ENCODE measurements at places on chromosomes 13 and 19. TPM values are rescaled to one million over a fixed set of nuclear protein-coding genes. Genes with fewer than 3 reads are reported as not detected.

ZNF71 gene
- total RNA-seq: 5.9 TPM

BRSK1 gene
- 0.59 TPM for total RNA-seq

ACP7 gene
- total RNA-seq: 0.98 TPM

PSMD8 gene
- total RNA-seq: 400 TPM

ZNF93 gene
- 3.9 TPM for total RNA-seq

AP3D1 gene
- 169 TPM for total RNA-seq

ZNF8 gene
- total RNA-seq: 6.2 TPM

LACC1 gene
- total RNA-seq: 13.2 TPM

DCT gene
- not detected for total RNA-seq

OR7C1 gene
- total RNA-seq: not detected

SLC27A5 gene
- total RNA-seq: 5.1 TPM

ARRDC2 gene
- total RNA-seq: 7.3 TPM

IGSF23 gene
- not detected for total RNA-seq

CD22 gene
- total RNA-seq: 1.4 TPM

CABP5 gene
- total RNA-seq: not detected

PDE4A gene
- total RNA-seq: 6.1 TPM

ZNF791 gene
- total RNA-seq: 10.3 TPM

KLK7 gene
- not detected for total RNA-seq

BEST2 gene
- total RNA-seq: not detected

C2CD4C gene
- total RNA-seq: 0.20 TPM

ELSPBP1 gene
- not detected for total RNA-seq

PNMA8A gene
- total RNA-seq: 5.1 TPM

CEACAM7 gene
- not detected for total RNA-seq

KLK4 gene
- not detected for total RNA-seq

EFNA2 gene
- not detected for total RNA-seq

ZNF221 gene
- total RNA-seq: 6.1 TPM

KASH5 gene
- not detected for total RNA-seq

ZSCAN4 gene
- total RNA-seq: not detected

TMC4 gene
- not detected for total RNA-seq

ZNF14 gene
- 3.3 TPM for total RNA-seq

ZNF610 gene
- 0.78 TPM for total RNA-seq

NDUFB7 gene
- 200 TPM for total RNA-seq

LRRC25 gene
- not detected for total RNA-seq

ZNF829 gene
- 2.6 TPM for total RNA-seq

ZNF177 gene
- total RNA-seq: 0.73 TPM

SPPL2B gene
- total RNA-seq: 23.1 TPM

ZNF626 gene
- total RNA-seq: 10.3 TPM

THSD8 gene
- not detected for total RNA-seq

C19orf38 gene
- total RNA-seq: 0.39 TPM

FLT1 gene
- under 0.01 TPM for total RNA-seq

C19orf47 gene
- total RNA-seq: 4.8 TPM

DMWD gene
- 51.0 TPM for total RNA-seq

NAXD gene
- 12.1 TPM for total RNA-seq

RAD23A gene
- total RNA-seq: 125 TPM

MOB3A gene
- 79.2 TPM for total RNA-seq

ZNF816 gene
- 6.6 TPM for total RNA-seq

TPTE2 gene
- total RNA-seq: not detected

CRLF1 gene
- 8.4 TPM for total RNA-seq

PRTN3 gene
- total RNA-seq: not detected

F10 gene
- 0.98 TPM for total RNA-seq

CBY2 gene
- not detected for total RNA-seq

ZNF439 gene
- total RNA-seq: 0.37 TPM

ADAMTSL5 gene
- 1.6 TPM for total RNA-seq

ZNF468 gene
- 11.4 TPM for total RNA-seq

All from subcutaneous preadipocyte (primary cell).